ENCODE measurements at places on chromosomes 1 and 21. TPM values are rescaled to one million over a fixed set of nuclear protein-coding genes. Genes with fewer than 3 reads are reported as not detected.

GRCh38 chr1:88961081-88961480 lies 31.3 kb downstream of the KYAT3 start:
- no peaks in the 10 kb centered on the region for H3K4me1 ChIP-seq
- H3K4me3 ChIP-seq: no peak overlapping the region
- no peaks in the 10 kb centered on the region for H3K36me3 ChIP-seq

DNA sequence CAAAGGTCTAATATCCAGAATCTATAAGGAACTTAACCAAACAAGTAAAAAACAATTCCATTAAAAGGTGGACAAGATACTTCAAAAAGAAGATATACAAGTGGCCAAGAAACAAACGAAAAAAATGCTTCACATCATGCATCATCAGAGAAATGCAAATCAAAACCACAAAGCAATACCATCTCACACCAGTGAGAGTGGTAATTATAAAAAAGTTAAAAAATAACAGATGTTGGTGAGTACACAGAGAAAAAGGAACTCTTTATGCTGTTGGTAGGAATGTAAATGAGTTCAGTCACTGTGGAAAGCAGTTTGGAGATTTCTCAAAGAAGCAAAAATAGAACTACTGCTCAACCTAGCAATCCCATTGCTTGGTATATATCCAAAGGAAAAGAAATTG lies 218.6 kb downstream of the SLC44A5 start:
- H3K4me3 ChIP-seq: no peak overlapping the region
- H3K4me1 ChIP-seq: no peaks in the 10 kb centered on the region
- no peak for DNase-seq
- H3K27me3 ChIP-seq: no peaks in the 10 kb centered on the region
- H3K36me3 ChIP-seq: peaks cover 24% of the 10 kb centered on the region

DNA sequence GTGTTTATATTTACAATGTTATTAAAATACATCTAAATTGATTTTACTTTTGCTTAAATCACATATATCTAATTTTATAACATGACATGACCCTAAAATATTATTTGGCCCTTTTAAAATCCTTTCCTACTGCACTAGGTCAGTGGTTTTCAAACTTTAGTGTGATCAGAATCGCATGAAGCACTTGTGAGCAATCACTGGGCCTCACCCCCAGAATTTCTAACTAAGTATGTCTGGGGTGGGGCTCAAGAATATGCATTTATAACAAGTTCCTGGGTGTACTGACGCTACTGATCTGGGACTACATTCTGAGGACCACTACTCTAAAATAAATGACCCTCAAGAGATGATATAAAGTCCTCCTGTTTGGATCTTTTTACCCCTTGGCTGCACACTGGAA lies 8.8 kb downstream of the COL24A1 start:
- no peaks in the 10 kb centered on the region for H3K4me1 ChIP-seq
- H3K27me3 ChIP-seq: no peaks in the 10 kb centered on the region
- H3K27ac ChIP-seq: no peak overlapping the region
- H3K36me3 ChIP-seq: no peaks in the 10 kb centered on the region

- no peak overlapping the region for H3K4me3 ChIP-seq
- H3K27me3 ChIP-seq: no peaks in the 10 kb centered on the region
- H3K4me1 ChIP-seq: no peaks in the 10 kb centered on the region
- no peaks in the 10 kb centered on the region for H3K36me3 ChIP-seq
- no peak overlapping the region for H3K27ac ChIP-seq
Observed at GRCh38 chr21:36282568-36283230, 37.3 kb upstream of the MORC3 start.

GRCh38 chr1:67618285-67619018 lies 66.5 kb upstream of the GADD45A start:
- H3K4me3 ChIP-seq: no peak overlapping the region
- peaks cover 3% of the 10 kb centered on the region for H3K27me3 ChIP-seq
- DNase-seq: no peak

SERPINC1 gene
- total RNA-seq: not detected

GRCh38 chr1:14037101-14037847 lies 337.3 kb downstream of the PRDM2 start:
- H3K4me1 ChIP-seq: no peaks in the 10 kb centered on the region
- no peak for DNase-seq
- H3K4me3 ChIP-seq: no peak overlapping the region
- H3K27me3 ChIP-seq: no peaks in the 10 kb centered on the region
- H3K36me3 ChIP-seq: peaks cover 18% of the 10 kb centered on the region
- no peak overlapping the region for H3K27ac ChIP-seq

DNA sequence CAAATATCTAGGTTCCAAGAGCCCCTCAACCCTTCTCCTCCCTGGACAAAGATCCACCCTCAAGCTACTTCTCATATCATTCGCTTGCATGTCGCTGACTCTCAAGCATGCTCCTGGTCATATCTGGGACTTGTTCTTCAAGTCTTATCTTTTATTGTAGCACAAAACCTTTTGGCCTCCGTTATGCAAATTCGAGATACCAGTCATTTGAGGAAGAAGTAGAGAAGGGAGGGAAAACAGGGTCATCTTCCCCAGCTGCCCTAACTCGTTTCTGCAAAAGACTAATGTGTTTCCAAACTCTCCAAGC lies 63.8 kb upstream of the ETS2 start:
- peaks cover 4% of the 10 kb centered on the region for H3K36me3 ChIP-seq
- no peak overlapping the region for H3K4me3 ChIP-seq
- no peaks in the 10 kb centered on the region for H3K4me1 ChIP-seq
- no peak for DNase-seq

DNA sequence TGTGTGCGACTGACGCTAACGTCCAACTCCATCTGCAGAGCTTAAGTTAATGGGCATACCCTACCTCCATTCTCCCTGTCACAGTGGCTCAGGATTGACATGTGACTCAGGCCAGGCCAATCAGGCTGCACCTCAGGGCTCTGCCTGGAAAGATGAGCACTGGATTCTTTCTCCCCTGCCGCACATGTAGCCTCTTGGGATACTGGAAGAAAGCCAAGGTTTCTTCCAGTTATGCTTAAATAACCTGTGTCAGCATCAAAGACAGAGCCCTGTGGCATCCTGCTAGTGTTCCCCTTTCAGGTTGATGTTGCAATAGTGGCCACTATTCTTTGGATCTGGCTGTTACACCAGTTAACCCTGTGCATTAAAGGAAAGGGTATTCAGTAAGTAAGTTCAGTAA lies 55.0 kb upstream of the SYT6 start:
- H3K27ac ChIP-seq: no peak overlapping the region
- no peaks in the 10 kb centered on the region for H3K36me3 ChIP-seq
- peaks cover 6% of the 10 kb centered on the region for H3K27me3 ChIP-seq
- H3K4me3 ChIP-seq: no peak overlapping the region
- DNase-seq: no peak
- H3K4me1 ChIP-seq: no peaks in the 10 kb centered on the region

HCRTR1 gene
- not detected for total RNA-seq

CYP4A22 gene
- total RNA-seq: 0.17 TPM

OR6N1 gene
- total RNA-seq: not detected

GRCh38 chr21:45296638-45297037 lies 8.9 kb upstream of the POFUT2 start:
- no peaks in the 10 kb centered on the region for H3K36me3 ChIP-seq
- H3K4me3 ChIP-seq: no peak overlapping the region
- peaks cover 3% of the 10 kb centered on the region for H3K27me3 ChIP-seq
- no peak for DNase-seq
- H3K27ac ChIP-seq: no peak overlapping the region
- H3K4me1 ChIP-seq: peaks cover 20% of the 10 kb centered on the region

DNA sequence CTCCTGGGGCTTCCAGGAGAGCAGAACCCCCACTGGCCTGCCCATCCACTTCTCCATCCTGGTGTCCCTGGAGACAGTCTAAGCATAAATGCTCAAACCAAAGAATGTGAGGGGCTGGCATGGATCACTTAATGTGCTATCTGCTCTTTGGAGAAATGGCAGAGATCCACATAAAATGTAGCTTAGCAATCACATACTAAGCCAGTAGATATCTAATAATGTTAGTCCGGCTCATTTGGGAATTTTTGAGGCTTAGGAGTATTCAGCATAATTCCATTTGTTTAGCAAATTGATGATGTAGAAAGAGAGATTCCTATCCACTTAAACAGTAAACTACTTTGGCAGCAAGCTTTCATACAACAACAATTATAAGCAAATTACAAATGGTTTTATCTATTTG lies 90.7 kb downstream of the TENT5C start:
- H3K4me1 ChIP-seq: peaks cover 5% of the 10 kb centered on the region
- H3K27me3 ChIP-seq: peaks cover 2% of the 10 kb centered on the region
- no peak overlapping the region for H3K27ac ChIP-seq
- no peak for DNase-seq
- no peaks in the 10 kb centered on the region for H3K36me3 ChIP-seq

GUCA2B gene
- total RNA-seq: not detected

DNA sequence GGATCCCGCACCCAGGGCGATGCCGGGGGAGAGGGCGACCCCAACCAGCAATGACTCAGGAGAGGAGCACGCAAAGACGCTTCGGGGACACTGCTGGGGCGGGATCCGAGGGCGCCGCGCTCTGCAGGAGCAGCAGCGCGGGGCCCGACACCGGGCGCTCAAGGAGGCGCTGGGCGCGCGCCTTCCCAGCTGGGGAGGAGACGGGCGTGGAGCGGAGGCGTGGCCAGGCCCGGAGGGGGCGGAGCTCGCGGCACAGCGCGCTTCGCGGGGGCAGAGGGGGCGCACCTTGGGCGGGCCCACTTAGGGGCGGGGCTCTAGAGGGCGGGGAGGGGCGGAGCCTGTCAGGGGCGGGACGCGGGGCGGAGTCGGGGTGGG lies 369 bp downstream of the SUMO3 start:
- peaks cover 5% of the 10 kb centered on the region for H3K27me3 ChIP-seq
- peak; percentile 94 for DNase-seq
- peaks cover 17% of the 10 kb centered on the region for H3K36me3 ChIP-seq
- H3K4me3 ChIP-seq: peak overlapping the region; percentile 71

GBP6 gene
- total RNA-seq: not detected

DNA sequence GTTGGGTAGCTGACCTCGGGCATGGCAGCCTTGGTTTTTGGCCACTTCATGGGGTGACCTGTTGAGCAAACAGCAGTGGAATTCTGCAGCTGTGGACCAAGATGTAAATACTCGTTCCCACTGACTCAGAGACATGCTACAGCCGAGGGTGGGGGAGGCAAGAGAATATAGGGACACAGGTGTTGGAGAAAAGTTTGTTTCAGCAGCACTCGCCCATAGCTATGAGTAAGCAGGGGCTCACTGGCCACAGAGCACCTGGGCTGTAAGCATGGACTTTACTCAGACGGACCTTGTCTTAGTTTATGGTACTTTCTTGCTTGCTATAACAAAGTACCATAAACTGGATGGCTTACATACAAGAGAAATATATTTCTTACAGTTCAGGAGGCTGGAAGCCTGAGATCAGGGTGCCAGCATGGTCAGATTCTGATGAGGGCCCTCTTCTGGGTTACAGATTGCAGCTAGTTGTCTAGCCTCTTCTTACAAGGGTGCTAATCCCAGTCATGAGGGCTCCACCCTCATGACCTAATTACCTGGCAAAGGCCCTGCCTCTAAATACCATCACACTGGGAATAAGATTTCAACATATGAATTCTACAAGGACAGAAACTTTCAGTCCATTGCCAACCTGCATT lies 437.2 kb upstream of the DAB1 start:
- H3K4me3 ChIP-seq: no peak overlapping the region
- no peaks in the 10 kb centered on the region for H3K36me3 ChIP-seq
- no peaks in the 10 kb centered on the region for H3K4me1 ChIP-seq
- H3K27me3 ChIP-seq: no peaks in the 10 kb centered on the region

GRCh38 chr1:33010932-33011731 lies 25.6 kb downstream of the AK2 start:
- H3K4me1 ChIP-seq: peaks cover 9% of the 10 kb centered on the region
- DNase-seq: no peak
- no peak overlapping the region for H3K4me3 ChIP-seq
- no peak overlapping the region for H3K27ac ChIP-seq
- H3K36me3 ChIP-seq: no peaks in the 10 kb centered on the region

GRCh38 chr1:111596499-111596898 lies 23.1 kb upstream of the RAP1A start:
- H3K27ac ChIP-seq: no peak overlapping the region
- H3K4me1 ChIP-seq: peaks cover 4% of the 10 kb centered on the region
- H3K36me3 ChIP-seq: no peaks in the 10 kb centered on the region
- H3K4me3 ChIP-seq: no peak overlapping the region
- H3K27me3 ChIP-seq: no peaks in the 10 kb centered on the region
- no peak for DNase-seq

LCE3E gene
- not detected for total RNA-seq

WARS2 gene
- 7.9 TPM for total RNA-seq

GRCh38 chr1:32275424-32275823 lies 16.5 kb upstream of the HDAC1 start:
- no peaks in the 10 kb centered on the region for H3K4me1 ChIP-seq
- DNase-seq: peak; percentile 29
- no peak overlapping the region for H3K4me3 ChIP-seq
- H3K36me3 ChIP-seq: peaks cover 12% of the 10 kb centered on the region

DNA sequence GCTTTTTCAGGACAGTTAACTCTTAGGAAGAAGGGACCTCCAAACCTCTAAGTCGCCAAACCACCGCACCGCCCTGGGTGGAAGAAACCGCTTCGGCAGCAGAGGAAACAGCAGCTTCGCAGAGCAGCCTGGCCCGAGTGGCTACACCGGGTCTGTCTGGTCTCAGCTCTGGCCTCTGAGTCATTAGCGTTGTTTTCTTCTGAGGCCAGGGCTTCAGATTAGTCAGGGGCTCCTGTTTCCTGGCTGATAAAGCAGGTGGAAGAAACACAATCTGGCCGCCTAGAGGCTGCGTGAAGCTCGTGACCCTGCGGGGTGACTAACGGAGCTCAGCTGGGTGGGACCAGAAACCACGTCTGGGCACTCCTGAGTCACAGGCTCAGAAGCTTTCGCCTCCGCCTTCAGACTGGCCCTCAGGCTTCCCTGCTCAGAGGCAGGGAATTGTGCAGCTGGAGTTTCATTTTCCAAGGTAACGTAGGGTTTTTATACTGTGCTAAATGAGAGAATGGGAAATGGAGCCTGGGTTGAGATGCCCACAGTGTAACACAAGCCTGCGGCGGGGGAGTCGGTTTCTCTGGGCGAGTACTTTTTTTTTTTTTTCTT lies 44.9 kb downstream of the CHAF1B start:
- peak overlapping the region; percentile 8 for H3K27ac ChIP-seq
- peaks cover 2% of the 10 kb centered on the region for H3K27me3 ChIP-seq
- peaks cover 16% of the 10 kb centered on the region for H3K4me1 ChIP-seq
- no peak overlapping the region for H3K4me3 ChIP-seq
- no peaks in the 10 kb centered on the region for H3K36me3 ChIP-seq
- peak; percentile 29 for DNase-seq

DNA sequence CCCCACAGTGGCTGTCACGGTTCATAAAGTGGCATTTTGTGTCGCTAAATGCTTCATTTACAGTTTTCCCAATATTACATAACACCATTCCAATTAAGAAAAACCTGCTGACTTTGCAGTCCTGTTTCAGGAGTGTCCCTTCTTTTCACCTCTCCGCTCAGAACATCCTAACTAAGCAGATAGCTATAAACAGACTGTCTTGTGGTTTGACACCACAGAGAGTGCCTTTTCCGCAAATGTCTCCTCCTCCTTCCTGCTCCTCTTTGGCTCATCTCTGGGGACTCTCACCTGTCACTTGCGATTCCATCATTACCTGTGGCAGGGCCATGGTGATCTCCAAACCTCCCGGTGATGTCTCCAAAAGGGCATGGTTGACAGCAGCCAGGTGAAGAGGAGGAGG lies 119.0 kb downstream of the CNIH3 start:
- no peak for DNase-seq
- H3K36me3 ChIP-seq: no peaks in the 10 kb centered on the region
- H3K4me3 ChIP-seq: no peak overlapping the region
- peaks cover 4% of the 10 kb centered on the region for H3K27me3 ChIP-seq
- no peak overlapping the region for H3K27ac ChIP-seq
- peaks cover 26% of the 10 kb centered on the region for H3K4me1 ChIP-seq

- H3K27me3 ChIP-seq: peaks cover 9% of the 10 kb centered on the region
- H3K4me1 ChIP-seq: peaks cover 44% of the 10 kb centered on the region
- peaks cover 6% of the 10 kb centered on the region for H3K36me3 ChIP-seq
Observed at GRCh38 chr1:8439015-8439702, 121.2 kb downstream of the SLC45A1 start.

Data from glutamatergic neuron (in vitro differentiated cells).